ENCODE measurements at places on chromosomes 11 and 22.

- no peak for DNase-seq
Observed at GRCh38 chr11:14746857-14747395, 103.3 kb downstream of the PDE3B start.

DNA sequence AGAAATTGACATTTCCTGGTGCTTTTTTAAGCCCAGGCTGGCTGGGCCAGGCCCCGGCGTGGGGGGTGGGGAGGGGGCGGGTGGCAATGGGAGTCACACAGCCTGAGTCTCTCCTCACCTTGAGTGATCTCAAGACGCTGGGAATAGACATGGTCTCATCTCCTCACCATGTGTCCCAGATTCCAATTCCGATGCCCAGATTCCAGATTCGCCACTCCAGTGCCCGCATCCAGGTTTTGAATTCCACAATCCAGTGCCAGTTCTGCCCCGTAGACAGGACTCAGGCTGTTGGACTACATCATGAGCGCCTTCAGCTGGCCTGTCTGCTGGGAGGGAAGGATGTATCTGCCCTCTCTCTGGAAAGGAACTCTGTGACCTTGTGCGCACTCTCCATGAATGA, 19.1 kb downstream of the KCNC1 start:
- DNase-seq: peak; percentile 36

DNA sequence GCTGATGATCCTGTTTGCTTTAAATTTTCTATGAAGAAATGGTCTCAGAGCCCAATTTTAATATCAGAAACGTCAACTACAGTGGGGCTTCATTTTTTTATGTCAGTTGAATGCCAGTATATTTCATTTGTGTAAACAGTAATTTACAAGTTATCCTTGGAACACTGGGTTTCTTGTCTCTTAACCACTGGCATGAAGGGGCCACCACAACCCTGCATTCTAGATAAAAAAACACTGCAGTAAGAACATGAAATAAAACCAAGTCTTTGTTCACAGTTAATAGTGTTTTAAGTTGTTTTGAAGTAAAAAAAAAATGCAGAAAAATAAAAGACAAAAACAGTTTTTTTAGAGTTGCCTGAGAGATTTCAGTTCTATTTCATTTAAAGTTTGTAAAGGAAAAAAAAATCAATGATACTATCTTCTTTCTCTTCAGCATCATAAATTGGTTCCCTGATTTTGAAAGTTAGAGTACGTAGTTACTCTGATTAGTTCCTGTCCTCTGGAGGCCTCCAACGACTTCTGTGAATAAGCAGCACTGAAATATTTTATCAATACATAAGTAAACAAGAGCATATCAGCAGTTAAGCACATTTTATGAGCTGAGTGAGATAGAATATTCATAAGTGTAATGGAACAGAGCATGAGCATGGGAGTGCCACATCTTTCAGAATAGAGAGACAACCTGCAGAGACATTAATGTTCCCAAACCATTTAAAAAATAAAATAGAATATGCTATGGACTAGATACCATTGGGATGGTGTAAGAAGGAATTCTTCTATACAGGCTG, 7.8 kb upstream of the DDI1 start:
- no peak for DNase-seq

GRCh38 chr22:35582218-35582860, 34.8 kb downstream of the MB start:
- no peak for DNase-seq

GRCh38 chr11:123139206-123139605, 55.8 kb downstream of the CLMP start:
- DNase-seq: no peak

- no peak for DNase-seq
Observed at GRCh38 chr22:23227380-23227779, 47.1 kb downstream of the BCR start.

DNA sequence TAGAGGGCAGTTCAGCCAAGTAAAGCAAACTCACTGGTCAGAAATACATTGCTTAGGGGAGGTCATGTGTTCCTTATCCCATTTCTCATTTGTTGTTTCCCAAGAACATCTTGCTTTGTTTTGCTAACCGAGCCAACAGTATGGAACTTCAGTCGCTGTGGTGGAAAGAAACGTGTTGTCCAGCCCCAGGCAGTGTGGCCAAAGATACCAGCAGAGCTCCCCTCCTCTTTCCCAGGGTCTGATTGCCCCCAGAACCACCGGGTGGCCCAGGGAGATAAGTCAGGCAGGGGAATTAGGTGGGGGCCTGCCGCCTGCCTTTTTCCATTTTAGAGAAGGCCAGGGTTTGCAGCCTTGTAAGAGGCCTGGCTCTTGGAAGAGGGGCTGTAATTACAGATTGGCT, 98.7 kb upstream of the CRYBB3 start:
- DNase-seq: no peak
